ENCODE measurements at places on chromosomes 6 and 20.

GRCh38 chr6:79902046-79902445 is 45.3 kb downstream of the ELOVL4 start:
- no peak for DNase-seq

DNA sequence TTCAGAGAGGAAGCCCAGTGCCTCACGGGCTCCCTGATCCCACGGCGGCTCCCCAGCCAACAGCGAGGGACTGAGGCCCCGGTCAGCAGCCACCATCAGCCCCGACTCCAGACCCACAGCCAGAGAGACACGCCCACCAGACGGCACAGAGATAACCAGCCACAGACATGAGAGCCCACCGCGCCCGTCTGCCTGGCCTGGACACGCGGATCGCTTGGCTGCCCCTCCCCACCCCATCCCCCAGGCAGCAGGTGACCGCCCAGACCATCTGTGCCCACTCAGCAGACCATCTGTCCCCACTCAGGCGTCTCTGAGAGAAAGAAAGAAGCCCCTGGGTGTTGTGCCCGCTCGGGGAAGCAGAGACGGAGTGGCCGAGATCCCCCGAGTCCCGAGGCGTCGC is 55.5 kb upstream of the CHRNA4 start:
- no peak for DNase-seq

DNA sequence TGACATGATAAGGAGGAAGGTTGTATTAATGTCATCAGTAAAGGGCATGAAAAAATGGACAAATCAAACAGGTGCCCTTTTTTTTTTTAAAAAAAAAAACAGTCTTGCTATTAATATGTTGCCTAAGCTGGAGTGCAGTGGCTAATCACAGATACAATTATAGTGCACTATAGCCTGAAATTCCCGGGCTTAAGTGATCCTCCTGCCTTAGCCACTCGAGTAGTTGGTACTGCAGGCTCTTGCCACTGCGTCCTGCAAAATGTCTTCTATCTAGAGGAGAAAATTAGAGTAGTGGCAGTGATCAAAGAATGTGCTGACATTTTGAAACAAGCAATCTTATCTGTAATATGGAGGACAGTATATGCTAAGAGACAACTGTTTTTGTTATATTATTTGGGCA is 127.7 kb downstream of the ASCC3 start:
- DNase-seq = no peak

DNA sequence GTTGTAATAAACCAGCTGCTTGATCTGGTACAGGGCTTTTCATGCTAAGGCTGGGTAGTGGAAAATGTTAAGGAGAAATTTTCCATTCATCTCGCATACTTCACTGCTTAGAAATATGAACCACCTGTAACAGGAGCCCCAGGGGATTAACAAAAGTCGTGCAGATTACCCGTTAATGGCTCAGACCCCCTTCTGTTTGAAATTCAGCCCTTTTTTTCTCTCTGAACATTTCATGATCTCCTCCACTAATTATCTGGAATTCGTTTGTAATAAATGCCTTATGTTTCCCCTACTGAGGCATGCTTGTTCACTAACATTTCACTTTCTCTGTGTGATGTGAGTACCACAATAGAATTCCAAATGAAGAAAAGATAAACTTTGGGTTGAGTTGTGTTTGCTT is 336.4 kb upstream of the HSF2 start:
- DNase-seq = no peak

- DNase-seq = no peak
These were observed 5.6 kb downstream of the DUSP15 start for GRCh38 chr20:31864521-31865400.

GRCh38 chr20:41563087-41563486 is 55.1 kb downstream of the CHD6 start:
- DNase-seq = no peak

DNA sequence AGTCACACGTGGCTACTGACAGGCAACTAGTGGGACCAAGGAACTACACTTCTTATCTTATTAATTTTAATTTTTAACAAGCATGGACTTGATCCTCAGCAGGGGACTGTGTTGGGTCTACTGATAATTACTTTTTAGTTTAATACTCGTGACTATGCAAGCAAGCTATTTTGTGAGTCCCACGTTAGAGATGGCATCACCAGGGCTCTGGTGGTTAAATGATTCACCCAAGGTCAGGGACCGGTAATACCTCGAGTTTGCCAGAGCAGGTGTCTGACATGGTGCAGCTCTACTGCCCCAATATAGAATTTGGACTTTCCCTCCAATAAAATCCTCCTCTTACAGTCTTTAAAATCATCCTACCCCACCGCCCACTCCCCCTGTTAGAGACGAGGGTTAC is 98.6 kb upstream of the RIN2 start:
- DNase-seq = no peak

GRCh38 chr6:12844284-12845223 is 128.0 kb downstream of the PHACTR1 start:
- DNase-seq = peak; percentile 2

GRCh38 chr20:5181958-5182357 is 55.1 kb downstream of the CDS2 start:
- no peak for DNase-seq

- no peak for DNase-seq
These were observed 8.0 kb upstream of the SLC17A3 start for GRCh38 chr6:25882051-25882496.

DNA sequence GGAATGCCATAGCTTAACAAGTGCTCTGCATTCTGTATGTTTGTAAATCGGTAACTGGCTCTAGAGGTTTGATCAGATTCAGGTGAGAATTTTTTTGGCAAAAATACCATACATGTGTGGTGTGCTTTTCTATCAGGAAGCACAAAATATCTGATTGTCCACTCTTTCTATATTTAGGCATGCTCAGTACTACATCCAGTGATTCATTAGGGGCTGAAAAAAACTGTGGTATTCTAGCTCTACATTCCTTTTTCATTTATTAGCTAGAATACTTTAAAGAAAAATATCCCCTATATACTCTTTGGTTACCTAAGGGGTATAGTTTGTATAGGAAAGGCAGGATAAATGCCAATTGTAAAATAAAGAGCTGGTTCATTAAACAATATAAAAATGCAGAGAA is 10.6 kb upstream of the ELOVL2 start:
- DNase-seq = no peak

- DNase-seq = no peak
These were observed 96.2 kb downstream of the SMAP1 start for GRCh38 chr6:70763754-70764510.

- no peak for DNase-seq
These were observed 9.1 kb upstream of the DCBLD1 start for GRCh38 chr6:117473401-117473800.

GRCh38 chr6:152948150-152948768 is 34.6 kb downstream of the FBXO5 start:
- peak; percentile 20 for DNase-seq

DNA sequence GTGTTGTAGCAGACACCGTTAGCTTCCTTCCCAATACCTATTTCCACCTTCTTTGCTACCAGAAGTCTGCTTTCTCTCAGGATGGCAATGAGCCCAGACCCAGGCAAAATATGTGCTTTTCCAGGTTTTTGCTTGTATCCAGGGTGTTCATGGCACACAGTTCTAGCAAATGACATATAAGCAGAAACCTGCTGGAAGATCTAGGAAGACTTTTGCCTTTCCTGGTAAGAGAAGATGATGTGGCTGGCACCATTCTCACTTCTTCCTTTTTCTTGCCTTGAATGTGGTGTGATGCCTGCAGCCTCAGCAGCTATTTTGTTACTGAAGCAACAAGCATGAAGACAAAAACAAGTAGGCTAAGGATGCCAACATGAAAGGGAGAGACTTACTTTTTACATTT is 19.2 kb upstream of the TBC1D22B start:
- no peak for DNase-seq

- no peak for DNase-seq
These were observed 108.6 kb downstream of the MAP3K7 start for GRCh38 chr6:90478278-90478677.

DNA sequence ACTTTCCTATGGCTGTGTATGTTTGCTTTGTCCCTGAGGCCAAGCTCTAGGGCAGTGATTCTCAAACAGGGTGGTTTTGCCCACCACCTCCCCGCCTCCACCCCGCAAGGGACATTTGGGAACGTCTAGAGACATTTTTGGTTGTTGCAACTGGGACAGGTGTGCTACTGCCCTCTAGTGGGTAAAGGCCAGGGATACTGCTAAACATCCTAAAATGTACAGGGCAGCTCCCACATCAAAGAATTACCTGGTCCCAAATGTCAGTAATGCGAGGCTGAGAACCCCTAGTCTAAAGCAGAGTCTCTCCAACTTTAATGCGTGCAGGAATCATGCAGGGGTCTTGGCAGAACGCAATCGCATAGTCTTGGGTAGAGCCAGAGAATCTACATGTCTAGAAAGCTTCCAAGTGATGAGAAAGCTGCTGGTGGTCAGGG is 5.1 kb downstream of the KCNS1 start:
- peak; percentile 8 for DNase-seq

DNA sequence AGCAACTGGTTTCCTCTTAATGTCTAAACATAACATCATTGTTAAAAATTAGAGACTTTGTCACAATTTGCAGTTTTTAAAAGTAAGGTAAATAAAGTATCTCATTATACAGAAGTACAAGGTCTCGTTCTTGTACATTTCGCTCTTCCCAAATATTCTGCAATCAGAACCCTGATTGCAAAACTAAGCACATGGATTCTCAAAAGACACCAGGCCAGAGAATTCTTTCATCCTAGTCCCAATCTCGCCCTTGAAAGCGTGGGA is 355 bp upstream of the AKAP7 start:
- no peak for DNase-seq

GRCh38 chr20:51593584-51593983 is 51.1 kb upstream of the NFATC2 start:
- no peak for DNase-seq

DNA sequence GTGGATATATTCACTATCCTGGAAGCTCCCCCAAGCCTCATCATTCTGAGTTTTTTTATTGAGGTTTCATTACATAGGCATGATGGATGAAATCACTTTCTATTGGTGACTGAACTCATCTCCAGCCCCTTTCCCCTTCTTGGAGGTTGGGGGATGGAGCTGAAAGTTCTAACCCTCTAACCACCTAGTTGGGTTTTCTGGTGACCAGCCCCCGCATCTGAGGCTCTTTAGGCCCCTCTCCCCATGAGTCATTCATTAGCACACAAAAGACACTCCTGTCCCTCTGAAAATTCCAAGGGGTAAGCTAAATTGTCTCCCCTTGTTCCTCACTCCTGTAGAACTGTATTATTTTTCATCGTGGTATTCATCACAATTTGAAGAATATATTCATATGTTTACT is 33.3 kb downstream of the GFRA4 start:
- no peak for DNase-seq

- DNase-seq = peak; percentile 51
These were observed 625 bp upstream of the ECHDC1 start for GRCh38 chr6:127343809-127344659.

DNA sequence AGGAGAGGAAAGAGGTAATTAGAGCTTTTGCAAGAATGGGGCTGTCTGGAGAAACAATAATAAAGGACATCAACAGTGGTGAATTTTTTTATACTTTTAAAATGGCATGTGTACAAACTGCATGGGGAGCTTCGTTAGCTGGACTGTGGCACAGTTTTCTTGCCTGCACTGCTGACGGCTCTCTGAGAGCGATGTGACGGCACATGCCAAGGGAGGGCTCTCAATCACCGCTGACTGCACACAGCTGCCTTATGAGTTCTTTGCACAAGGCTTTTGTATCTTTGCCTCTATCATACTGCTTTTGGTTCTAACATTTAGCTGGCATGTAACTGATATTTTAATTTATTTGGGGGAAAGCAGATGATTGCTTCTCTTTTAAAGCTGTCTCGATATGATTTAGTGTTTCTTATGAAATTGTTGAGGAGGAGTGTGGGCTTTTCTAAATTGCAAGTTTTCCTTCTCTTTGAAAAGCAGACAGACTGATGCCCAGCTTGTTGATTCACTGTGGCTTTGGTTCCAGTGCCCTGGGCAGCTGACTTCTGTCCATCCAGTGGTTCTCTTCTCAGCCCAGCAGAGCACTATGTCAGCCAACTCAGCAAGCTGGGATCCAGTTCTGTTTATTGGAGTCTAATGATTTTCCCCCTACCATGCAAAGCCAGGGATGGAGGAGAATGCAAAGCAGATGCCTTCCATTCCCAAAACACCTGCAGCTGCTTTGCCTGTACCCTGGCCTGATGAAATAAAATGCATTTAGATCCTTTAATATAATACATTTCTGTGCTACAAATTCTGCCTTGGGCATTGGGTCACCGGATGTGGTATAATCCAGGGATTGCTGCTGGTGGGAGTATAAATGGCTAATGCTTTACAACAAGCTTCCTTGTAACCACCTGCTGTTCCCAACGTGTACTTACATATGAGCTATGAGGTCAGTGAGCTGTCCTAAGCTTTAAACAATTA is 323.9 kb downstream of the ZFAND3 start:
- peak; percentile 38 for DNase-seq

DNA sequence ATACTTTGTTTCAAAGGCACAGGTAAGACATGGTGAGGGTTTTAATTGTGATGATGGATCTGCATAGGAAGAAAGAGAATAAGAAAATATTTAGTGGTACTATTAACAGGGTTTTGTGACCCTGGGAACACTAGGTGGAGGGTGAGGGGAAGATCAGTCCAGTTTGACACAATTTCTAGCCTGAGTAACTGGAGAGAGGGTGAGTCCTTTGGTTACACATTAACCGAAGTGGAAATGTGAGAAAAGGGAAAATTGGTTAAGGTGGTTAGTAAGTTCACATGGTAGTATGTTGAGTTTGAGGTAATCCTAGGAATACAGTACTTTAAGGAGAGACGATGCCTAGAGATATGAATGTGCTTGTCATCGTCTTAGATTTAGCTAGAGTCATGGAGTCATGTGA is 54.8 kb upstream of the POU3F2 start:
- DNase-seq = no peak

DNA sequence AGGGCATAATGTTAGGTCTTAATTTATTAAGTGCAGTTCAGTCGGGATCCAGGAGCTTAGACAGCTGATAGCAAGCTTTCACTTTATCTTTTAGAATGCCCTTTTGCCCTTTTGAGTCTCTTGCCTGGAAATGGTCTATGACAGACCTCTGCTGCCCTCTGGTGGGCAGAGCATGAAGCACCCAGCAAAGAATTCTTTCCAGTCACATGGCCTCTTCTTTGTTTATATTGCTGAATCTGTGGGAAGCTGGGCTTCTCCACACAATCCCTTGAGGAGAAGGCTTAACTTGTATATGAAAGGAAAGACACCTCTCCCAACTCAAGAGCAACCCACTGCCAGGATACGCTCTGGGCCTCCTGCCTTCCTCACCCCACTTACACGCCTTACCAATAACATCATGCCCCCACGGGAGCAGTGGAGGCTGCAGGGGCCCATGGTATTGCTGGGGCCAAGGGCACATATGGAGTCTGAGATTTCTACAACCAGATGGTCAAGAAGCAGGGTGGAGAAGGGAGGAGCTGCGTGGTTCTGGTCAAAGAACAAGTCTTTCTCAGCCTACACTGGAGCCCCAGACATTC is 20.4 kb downstream of the WFDC3 start:
- peak; percentile 81 for DNase-seq

GRCh38 chr6:169326067-169326799 is 72.6 kb upstream of the THBS2 start:
- DNase-seq = peak; percentile 44

- DNase-seq = no peak
These were observed 848.4 kb downstream of the PHF3 start for GRCh38 chr6:64483956-64484499.

GRCh38 chr6:125014661-125014957 is 52.4 kb downstream of the RNF217 start:
- no peak for DNase-seq

All from NCI-H1092 treated with DMSO at 0.1 percent for 48 hours (cell line).